ENCODE measurements at places on chromosomes 3 and 15.

GRCh38 chr3:89032346-89033013 lies 74.9 kb upstream of the EPHA3 start:
- no peak for DNase-seq

DNA sequence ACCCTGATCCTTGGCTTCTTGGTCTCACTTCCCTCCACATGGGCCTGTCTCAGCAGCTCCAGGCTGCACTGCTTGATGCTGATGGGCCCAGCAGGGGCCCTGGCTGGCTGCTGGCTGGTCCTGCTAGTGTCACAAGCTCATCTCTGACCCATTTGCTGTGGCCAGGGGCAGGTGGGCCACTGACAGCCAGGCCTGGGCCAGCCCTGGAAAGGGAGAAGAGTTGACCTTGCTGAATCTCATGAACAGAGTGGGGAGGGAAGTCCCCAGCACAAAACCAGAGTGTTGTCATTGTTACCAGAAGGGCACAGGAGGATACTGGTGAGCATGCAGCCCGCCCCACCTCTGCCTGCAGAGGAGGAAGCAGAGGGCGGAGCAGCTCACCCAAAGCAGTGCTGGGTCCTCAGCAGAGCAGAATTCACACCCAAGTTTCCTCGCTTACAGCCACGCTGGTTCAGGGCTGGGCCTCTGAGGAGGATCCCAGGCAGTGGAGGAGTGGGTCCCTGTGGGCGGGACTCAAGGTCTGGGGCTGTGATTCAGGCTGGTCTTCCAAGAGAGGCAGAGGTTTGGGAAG lies 7.6 kb upstream of the KLF15 start:
- no peak for DNase-seq

DNA sequence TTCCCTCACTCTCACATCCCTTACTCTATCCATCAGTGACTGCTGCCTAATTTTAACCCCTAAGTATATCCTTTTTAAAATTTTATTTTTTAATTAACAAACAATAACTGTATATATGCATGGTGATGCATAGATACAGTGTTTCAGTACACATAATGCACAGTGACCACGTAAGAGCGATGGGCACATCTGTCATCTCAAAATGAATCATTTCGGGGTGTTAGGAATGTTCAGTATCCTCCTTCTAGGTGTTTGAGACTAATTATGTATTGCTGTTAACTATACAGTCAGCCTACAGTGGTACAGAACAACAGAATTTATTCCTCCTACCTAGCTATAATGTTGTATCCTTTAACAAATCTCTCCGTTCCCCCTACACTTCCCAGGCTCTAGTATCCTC lies 307.0 kb downstream of the FOXP1 start:
- no peak for DNase-seq

- no peak for DNase-seq
Observed at GRCh38 chr3:15693355-15693754, 91.8 kb downstream of the BTD start.

- no peak for DNase-seq
Observed at GRCh38 chr3:170762064-170762463, 107.9 kb downstream of the RPL22L1 start.

DNA sequence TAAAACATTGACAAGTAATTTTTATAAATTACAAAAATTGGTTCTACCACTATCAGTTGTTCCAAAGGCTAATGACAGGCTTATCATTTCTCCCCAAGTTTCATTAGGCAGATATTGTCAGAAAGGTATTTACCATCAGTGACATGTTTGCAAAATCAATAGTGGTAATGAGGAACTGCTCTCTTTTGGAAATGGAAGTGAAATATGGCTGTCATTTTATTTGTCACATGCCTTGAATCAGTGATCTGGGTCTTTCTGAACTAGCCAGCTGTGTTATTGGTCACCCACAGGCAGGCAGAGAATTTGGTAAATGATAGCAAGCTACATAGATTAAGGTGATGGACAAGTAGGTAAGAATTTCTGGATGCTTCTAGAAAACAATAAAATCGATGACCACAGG lies 268.0 kb upstream of the ARHGEF26 start:
- DNase-seq = no peak

GRCh38 chr3:149555927-149556326 lies 81.4 kb downstream of the TM4SF4 start:
- no peak for DNase-seq

- no peak for DNase-seq
Observed at GRCh38 chr15:80207887-80208286, 44.1 kb downstream of the CTXND1 start.

GRCh38 chr3:126529585-126530170 lies 5.7 kb downstream of the CHST13 start:
- no peak for DNase-seq

DNA sequence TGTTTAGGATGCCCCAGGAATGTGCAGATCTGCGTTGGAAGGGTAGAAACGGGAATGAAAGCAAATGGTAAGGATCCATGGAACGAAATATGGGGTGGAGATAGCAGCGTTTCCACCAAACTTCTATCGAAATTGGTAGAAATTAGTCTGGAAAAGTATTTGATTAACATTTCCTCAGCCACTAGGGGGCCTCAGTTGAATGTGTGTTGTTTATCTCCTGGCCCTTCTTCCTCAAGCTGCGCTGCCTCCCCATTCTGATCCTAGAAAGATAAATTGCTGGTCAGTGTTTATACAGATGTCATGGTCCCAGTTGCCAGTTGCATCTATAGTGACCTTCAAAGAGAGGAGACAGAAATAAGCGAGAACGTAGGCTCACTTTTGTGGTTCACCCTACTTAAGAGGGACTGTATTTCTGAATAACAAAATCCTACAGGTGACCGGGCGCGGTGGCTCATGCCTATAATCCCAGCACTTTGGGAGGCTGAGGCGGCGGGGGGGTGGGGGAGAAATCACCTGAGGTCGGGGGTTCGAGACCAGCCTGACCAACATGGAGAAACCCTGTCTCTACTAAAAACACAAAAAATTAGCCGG lies 457.1 kb downstream of the SQOR start:
- DNase-seq = no peak

DNA sequence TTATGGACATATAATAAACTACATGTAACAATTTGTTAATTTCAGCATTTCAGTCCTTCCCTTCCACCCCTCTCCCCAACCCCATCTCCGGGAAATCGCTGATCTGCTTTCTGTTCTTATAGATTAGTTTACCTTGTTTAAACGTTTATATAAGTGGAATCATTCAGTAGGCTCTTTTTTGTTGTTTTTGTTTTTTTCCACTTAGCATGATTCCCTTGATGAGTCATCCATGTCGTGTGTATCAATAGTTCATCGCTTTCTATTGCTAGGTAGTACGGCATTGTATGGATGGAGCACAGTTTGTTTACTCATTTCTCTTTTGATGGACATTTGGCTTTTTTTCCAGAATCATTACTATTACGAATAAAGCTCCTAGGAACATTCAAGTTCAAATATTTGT lies 23.5 kb upstream of the AMOTL2 start:
- DNase-seq = no peak

DNA sequence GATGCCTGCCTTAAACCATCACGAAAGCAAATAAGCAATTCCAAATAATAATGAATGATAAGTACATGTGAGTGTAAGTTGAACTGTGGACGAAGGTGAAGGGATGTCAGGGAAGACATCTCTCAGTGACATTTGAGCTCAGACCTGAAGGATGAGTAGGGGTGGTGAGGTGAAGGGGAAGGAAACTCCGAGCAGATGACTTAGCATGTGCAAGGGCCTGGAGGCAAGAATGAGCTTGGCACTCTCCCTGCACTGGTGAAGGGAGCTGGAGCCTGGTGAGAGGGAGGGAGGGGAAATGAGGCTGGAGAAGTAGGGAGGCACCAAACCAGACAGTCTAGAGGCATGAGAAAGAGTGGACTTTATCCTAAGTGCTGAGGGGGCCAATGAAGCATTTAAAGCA lies 84.3 kb downstream of the MTHFS start:
- no peak for DNase-seq

DNA sequence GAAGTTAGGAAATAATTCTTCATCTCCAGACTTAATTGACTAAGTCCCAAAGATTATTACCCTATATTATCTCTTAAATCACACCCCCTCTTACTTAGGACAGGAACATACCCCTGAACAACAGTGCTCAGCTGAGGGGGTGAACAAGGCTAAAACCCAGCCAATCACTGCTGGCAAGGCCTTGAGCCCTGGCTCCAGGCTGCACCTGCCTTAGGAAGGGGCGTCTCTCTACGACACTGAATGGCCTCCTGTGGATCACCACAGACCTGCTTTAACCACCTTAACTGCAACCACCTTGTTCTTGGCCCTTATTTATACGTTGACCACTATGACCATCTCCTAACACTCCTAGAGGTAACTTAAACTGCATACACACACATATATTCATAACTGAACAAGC lies 267.4 kb upstream of the THBS1 start:
- DNase-seq = no peak

DNA sequence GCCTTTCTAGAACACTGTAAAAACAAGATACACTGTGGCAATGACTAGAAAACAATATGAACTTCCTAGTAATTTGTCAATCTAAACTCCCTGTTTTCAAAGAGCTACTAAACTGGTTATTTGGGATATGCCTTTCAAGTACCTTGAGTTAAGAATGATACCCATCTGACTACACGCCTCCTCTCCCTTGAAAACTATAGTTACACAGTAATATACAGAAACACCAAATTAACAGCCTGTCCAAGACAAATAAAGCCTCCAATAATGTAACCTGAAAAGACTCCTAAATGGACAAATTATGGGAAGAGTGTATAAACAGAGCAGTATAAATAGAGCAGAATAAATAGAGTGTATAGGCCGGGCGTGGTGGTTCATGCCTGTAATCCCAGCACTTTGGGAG lies 70.1 kb downstream of the SMARCC1 start:
- no peak for DNase-seq

GRCh38 chr3:194837457-194838127 lies 151.9 kb downstream of the FAM43A start:
- DNase-seq = no peak

DNA sequence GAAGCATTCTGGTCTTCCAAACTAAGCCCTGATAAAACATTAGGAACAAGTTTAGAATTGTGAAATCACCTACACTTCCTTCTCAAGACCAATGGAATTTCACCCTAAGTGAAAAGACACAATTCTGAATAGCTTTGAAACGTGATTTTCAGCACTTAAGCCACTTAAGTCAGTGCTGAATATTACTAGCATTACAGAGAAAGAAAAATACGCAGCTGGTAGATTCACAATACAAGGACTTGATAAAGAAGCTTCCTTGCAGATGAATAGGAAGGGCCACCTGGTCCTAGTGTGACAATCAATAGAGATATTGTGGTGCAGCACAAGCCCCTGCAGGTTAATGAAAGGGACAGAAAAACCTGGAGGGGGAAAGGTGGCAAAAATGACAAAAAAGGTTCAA lies 353.1 kb upstream of the ALCAM start:
- DNase-seq = no peak

- no peak for DNase-seq
Observed at GRCh38 chr3:177382944-177383343, 185.7 kb upstream of the TBL1XR1 start.

GRCh38 chr3:14549256-14549919 lies 9.2 kb upstream of the GRIP2 start:
- no peak for DNase-seq
